ENCODE measurements at places on chromosomes 1 and 21. TPM values are rescaled to one million over a fixed set of nuclear protein-coding genes. Genes with fewer than 3 reads are reported as not detected.

The MRPL37 gene
- total RNA-seq = 43.2 TPM

The IFI44L gene
- total RNA-seq = 18.7 TPM

The PPP2R5A gene
- total RNA-seq = 46.1 TPM

The RRP1B gene
- total RNA-seq = 17.6 TPM

The SYDE2 gene
- total RNA-seq = 13.4 TPM

GRCh38 chr1:99004254-99004860 is 304 bp downstream of the PLPPR5 start:
- H3K36me3 ChIP-seq = no peaks in the 10 kb centered on the region
- no peak for DNase-seq
- H3K27me3 ChIP-seq = no peaks in the 10 kb centered on the region
- peak overlapping the region; percentile 58 for H3K4me3 ChIP-seq
- no peak overlapping the region for H3K27ac ChIP-seq

GRCh38 chr1:236948996-236949395 is 55.2 kb downstream of the MT1HL1 start:
- H3K27me3 ChIP-seq = no peaks in the 10 kb centered on the region
- DNase-seq = no peak
- H3K4me3 ChIP-seq = no peak overlapping the region
- no peak overlapping the region for H3K27ac ChIP-seq
- H3K4me1 ChIP-seq = peaks cover 2% of the 10 kb centered on the region
- H3K36me3 ChIP-seq = no peaks in the 10 kb centered on the region

DNA sequence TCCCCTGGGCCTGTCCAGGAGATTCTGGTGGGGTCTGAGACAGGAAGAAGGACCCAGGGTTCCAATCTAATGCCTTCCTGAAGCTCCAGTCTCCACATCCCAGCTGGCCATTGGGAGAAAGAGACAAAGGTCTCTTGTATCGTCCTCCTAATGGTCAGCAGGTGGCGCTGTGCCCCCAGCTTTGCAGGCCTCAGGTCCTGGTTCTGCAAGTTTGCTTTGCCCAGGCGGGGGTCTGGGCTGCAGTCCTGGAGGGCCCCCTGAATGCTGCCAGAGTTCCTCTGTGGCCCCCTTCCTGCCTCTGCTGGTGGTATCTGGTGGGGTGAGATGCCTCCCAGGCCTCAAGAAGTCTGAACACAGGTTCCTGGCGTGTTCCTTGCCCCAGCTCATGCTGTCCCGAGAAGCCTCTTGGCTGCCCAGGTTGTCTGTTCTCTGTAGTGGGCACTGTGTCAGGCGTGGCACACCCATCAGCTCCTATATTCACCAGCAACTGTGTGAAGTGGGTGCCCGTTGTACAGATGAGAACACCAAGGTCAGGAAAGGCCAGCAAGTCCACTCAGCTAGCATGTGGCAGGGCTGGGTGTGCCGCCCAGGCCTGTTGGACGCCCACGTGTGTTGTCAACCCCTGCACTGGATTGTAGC is 33.8 kb upstream of the CSF3R start:
- DNase-seq = no peak
- no peak overlapping the region for H3K27ac ChIP-seq
- H3K27me3 ChIP-seq = no peaks in the 10 kb centered on the region
- no peaks in the 10 kb centered on the region for H3K4me1 ChIP-seq

DNA sequence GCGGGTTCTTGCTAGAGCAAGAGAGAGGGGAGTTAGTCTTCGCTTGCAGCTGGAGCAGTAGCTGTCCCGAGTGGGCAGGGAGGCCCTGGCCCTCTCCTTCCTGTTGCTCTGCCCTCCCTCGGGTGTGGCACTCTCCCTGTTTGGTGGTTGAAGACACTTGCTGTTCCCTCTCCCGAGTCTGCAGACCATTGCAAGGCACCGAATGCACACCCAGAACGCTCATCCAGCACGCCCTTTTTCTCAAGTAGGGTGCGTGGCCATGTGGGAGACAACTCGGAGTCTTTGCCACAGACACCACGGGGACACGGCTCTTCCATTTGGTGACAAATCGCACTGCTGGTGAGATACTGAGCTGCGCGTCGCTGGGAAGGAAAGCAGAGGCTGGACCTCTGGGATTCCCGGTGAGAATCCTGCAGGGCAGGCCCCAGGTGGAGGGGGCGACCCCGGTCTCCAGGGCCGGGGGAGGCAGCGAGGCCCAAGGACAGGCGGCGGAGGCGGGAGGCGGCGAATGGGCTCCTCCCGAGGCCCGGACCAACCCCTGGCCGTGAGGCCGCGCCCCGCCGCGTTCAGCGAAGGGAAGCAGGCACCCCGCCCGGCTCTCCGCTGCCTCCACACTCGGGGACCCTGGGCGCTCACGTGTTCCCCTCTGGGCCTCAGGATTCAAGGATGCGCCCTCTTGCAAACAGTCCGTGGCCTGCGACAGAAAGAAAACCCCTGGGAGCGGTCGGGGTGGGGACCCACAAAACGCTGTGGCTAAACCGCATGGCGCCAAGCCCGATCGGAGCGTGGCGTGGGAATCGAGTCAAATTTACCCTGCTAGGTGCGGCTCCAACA is 10.4 kb upstream of the TMEM200B start:
- peaks cover 14% of the 10 kb centered on the region for H3K4me1 ChIP-seq
- no peak overlapping the region for H3K4me3 ChIP-seq
- H3K27ac ChIP-seq = no peak overlapping the region
- DNase-seq = no peak

- no peaks in the 10 kb centered on the region for H3K27me3 ChIP-seq
- H3K36me3 ChIP-seq = no peaks in the 10 kb centered on the region
- H3K4me3 ChIP-seq = no peak overlapping the region
- no peak for DNase-seq
Measured at GRCh38 chr1:44086692-44087474, 31.7 kb upstream of the KLF17 start.

DNA sequence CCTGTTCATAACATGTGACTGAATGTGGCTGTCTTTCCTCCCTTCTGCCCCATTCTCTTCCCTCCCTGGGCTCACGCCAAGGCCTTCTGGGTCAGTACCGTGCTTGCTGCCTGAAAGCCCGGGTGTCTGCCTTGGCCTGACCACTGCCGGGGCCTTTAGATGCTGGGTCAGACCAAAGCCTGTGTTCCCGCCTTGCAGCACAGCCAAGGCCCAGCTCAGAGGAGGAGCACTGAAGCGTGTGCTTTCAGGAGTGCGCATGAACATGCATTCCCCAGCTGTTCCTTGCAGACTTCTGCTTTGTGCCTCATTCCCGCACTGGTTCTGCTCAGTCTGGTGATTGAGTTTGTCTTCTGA is 27.0 kb upstream of the SARS1 start:
- no peak overlapping the region for H3K27ac ChIP-seq
- DNase-seq = no peak
- no peaks in the 10 kb centered on the region for H3K27me3 ChIP-seq
- H3K4me1 ChIP-seq = no peaks in the 10 kb centered on the region
- H3K4me3 ChIP-seq = no peak overlapping the region

- no peaks in the 10 kb centered on the region for H3K27me3 ChIP-seq
- H3K4me1 ChIP-seq = peaks cover 8% of the 10 kb centered on the region
- no peak overlapping the region for H3K27ac ChIP-seq
- no peaks in the 10 kb centered on the region for H3K36me3 ChIP-seq
Measured at GRCh38 chr21:35332841-35333426, 283.8 kb upstream of the RUNX1 start.

- no peak overlapping the region for H3K27ac ChIP-seq
- no peak overlapping the region for H3K4me3 ChIP-seq
- H3K27me3 ChIP-seq = no peaks in the 10 kb centered on the region
- no peak for DNase-seq
- H3K36me3 ChIP-seq = no peaks in the 10 kb centered on the region
Measured at GRCh38 chr21:19256934-19257660, 853.5 kb upstream of the TMPRSS15 start.

- H3K27ac ChIP-seq = no peak overlapping the region
- H3K4me1 ChIP-seq = no peaks in the 10 kb centered on the region
- DNase-seq = no peak
- no peaks in the 10 kb centered on the region for H3K36me3 ChIP-seq
Measured at GRCh38 chr1:31505911-31506497, 70.3 kb upstream of the TINAGL1 start.

GRCh38 chr1:2592672-2593071 is 6.1 kb downstream of the PRXL2B start:
- H3K27me3 ChIP-seq = no peaks in the 10 kb centered on the region
- no peaks in the 10 kb centered on the region for H3K36me3 ChIP-seq
- DNase-seq = no peak

Data from thoracic aorta (tissue), 2 donors.